ENCODE measurements at places on chromosomes 6 and 20.

DNA sequence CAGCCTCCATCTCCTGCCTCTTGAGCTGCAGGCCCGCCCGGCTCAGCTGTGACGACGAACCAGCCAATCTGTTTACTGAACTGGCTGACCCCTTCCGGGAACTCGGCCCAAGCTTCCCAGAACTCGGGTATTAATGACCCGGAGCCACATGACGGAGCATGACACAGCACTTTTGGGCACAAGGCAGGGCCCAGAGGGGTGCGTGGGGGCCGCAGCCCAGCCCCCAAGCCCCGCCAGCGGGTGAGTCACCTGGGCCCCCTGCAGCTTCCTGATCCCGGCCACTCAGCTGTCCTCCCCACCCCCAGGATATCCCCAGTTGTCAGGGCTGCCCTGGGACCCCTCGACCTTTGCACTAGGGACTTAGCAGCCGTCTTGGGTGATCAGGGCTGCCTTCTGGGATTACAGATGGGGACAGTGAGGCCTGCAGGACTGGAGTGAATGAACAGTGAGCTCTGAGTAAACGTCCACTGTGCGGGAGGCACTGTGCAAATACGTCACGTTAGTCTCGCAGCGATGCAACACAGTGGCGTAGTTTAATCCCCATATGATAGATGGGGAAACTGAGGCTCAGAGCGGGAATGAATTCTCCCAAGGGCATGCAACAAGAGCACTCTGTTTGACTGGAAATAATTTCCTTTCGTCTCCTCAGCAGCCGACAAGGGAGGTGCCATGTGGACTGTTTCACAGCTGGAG is 102.1 kb downstream of the CEBPB start:
- DNase-seq, result no peak

DNA sequence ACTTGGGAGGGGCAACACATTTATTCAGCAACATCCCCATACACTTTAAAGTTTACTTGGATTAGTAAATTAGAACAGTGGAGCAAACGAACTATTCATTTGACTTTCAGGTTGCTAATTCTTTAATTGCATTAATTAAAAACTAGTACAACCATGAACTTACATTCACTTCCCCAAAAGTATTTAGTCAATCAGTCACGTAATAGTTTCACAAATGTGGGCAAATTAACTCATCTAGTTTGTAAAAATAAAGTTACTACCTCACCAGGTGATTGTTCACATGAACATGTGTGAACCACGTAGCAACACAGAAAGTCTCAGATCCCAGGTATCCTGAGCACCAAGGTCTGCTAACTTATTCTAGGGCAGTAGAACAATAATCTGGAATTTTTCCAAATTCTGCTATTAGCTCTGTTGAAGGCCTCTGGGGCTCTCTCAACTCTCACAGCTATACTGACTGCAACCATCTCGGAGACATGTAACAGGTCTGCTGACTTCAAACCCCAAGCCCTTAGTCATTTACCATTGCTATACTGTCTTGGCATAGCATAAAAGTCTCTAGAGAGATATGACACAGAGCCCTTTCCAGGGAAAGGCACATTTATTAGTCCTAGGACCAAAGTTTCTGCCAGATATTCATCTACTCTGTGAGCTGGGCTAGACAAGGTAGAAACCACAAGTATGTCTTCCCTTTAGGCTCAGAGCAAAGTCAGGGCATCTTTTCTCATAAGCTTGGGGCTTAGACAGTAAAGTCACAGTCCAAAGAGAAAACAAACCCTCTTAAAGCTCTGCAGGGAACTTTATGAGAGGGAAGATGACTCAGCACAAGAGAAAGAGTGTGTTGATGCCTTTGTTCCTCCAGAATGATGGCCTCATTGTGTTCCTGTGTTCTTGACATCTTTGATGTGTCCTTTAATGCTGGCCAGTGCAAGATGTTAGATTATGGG is 50.9 kb upstream of the CCDC28A start:
- no peak for DNase-seq

GRCh38 chr6:169883316-169883715 is 131.9 kb downstream of the ERMARD start:
- no peak for DNase-seq

DNA sequence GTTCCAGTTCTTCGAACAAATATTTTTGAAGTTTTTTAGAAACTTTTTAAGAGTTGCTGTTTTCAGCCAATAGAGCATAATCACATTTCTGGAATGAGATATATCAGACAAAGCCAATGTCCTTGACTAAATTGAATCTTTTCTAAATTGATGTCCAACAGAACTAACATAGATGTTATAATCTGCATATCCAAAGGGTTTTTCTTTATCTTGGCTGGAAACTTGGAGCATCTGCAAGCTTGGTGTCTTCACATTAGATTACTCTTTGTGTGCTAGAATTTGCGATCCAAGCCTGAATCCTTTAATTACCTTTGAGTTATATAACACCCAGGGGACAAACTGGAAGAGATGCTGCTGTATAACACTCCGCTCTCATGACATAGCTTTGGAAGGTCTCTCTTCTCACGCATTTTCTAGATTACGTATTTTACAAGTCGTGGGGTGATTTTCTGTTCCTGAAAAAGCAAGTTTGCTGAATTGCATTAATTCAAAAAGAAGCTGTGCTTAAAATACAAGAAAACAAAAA is 64.4 kb upstream of the FUCA2 start:
- no peak for DNase-seq

GRCh38 chr6:44494011-44494501 is 106.5 kb downstream of the CDC5L start:
- no peak for DNase-seq

- no peak for DNase-seq
Measured at GRCh38 chr20:58303547-58303946, 6.0 kb upstream of the RAB22A start.

GRCh38 chr6:129786548-129786947 is 74.6 kb downstream of the TMEM244 start:
- DNase-seq, result no peak

DNA sequence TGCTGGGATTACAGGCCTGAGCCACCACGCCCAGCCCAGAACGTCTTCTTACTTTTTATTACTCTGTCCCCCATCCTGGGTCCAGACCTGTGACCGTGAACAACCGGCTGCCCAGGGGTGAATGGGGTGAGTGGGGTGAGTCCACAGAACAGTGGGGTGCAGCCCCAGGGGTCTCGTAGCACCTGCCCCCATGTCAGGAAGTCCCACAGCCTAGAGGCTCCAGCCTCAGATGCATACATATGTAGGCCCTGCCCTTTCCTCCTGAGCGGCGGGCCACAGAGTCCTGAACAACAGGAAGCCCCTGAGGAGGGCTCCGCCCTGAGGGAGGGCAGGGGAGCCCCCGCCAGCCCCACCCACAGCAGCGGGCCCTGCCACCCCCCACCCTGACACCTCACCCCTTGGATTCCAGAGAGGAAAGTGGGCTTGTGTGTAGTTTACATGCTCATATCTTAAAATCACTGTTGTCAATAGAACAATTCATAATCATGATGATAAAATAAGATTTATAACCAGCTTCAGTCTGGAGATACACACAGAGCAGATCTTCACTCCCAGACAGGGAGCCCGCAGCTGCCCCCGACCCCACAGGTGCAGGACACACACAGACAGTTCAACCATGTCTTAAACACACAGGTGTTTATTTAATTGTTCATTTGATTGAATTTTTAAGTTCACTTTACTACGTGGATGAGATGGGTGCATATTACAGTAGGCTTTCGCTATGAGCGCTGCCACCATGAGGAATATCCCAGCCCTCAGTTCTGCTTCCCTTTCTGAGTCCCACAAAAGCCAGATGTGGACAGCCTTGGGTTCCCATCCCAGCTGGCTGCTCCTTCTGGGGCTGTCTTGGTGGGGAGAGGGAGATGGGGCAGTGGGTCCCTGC is 12.4 kb upstream of the GMEB2 start:
- no peak for DNase-seq

DNA sequence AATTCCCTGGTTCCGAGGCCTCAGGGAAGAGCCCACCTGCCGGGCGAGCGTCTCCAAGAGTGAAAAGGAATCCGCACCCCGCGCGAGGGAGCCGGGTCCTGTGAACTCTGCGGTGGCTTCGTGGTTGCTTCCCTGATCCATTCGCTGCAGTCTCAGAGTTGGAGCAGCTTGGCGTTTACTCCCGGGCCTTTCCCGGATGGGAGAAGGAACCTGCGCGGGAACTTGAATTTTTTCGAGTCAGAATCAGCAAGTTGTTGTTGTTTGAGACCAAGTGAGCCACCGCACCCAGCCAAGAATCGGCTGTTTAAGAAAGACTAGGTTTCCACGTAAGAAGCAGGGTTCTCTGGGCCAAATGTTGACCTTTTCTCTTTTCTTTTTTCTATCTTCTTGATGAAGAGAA is 12.9 kb downstream of the PRSS16 start:
- DNase-seq, result no peak

DNA sequence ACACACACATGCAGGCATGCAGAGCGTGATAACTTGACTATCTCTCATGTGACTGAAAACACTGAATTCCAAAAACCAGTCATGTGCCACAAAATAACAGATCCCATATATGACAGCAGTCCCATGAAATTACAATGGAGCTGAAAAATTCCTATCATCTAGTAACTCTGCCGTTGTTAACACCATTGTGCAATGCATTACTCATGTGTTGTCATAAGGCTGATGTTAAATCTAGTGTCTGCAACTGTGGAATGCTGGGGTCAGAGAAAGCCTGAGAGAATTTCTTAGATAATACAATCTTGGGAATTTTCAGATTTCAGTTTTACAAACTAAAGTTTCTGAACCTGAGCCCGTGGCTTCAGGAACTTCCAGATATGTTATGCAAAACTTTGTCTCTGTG is 70.2 kb downstream of the LYRM4 start:
- no peak for DNase-seq

GRCh38 chr6:51805517-51805916 is 281.9 kb downstream of the PKHD1 start:
- DNase-seq, result no peak

- DNase-seq, result no peak
Measured at GRCh38 chr20:33826270-33826897, 15.2 kb downstream of the CHMP4B start.

DNA sequence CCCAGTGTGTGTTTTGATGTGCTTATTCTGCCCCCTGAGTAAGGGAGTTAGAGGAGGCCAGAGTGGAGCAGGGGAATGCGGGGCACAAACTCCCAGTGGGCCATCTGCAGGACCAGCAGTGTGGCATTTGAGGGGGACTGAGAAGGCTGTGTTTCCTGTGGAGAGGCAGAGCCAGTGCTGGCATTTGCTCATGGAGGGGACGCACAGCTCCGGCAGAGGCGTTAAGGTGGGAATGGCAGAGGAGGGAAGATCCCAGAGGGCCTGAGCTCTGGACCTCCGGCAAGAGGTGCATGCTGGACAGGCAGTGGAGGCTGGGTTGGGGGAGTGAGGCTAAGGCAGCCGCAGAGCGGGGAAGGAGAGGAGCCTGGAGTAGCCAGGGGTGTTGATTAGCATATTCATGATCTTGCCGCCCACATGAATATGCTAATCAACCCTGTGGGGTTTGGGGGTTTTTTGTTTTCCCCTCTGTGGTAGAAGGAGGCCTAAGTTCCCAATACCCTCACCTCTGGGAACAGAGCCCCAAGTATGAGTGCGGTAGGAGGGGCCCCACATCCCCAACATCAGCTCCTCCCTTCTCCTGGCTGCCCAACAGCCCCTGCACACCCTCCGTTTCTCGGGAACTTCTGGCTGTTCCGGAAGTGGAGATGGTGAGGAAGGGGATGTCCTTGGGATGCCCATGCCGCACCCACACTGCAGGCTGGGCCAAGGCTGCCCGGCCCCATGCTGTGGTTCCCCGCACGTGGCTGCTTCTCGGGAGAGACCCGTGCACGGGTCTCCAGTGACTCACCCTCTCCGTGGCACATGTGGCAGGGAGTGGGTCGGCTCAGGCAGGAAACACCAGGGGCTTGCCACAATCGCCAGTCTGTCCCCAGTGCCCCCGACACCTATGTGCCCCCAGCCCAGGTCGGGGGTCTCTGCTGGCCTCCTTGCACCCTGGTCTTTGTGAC is 33.8 kb downstream of the DLGAP4 start:
- no peak for DNase-seq

DNA sequence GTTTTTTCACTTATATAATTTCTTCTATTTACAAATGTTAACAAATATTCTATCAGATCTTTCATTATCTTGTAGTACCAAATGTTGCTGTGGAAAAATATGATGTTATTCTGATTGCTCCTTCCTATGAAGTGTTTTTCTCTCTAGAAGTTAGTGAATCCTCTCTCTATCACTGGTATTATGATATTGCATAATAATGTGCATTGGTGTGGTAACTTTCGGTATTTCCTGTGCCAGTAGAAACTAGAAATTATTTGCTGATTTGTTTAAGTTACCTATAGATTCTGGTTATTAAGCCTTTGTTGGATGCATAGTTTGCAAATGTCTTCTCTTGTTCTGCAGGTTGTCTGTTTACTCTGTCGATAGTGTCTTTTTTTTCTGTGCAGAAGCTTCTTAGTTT is 342.5 kb downstream of the CENPW start:
- no peak for DNase-seq

GRCh38 chr6:72446430-72446829 is 175.4 kb upstream of the KCNQ5 start:
- DNase-seq, result no peak

DNA sequence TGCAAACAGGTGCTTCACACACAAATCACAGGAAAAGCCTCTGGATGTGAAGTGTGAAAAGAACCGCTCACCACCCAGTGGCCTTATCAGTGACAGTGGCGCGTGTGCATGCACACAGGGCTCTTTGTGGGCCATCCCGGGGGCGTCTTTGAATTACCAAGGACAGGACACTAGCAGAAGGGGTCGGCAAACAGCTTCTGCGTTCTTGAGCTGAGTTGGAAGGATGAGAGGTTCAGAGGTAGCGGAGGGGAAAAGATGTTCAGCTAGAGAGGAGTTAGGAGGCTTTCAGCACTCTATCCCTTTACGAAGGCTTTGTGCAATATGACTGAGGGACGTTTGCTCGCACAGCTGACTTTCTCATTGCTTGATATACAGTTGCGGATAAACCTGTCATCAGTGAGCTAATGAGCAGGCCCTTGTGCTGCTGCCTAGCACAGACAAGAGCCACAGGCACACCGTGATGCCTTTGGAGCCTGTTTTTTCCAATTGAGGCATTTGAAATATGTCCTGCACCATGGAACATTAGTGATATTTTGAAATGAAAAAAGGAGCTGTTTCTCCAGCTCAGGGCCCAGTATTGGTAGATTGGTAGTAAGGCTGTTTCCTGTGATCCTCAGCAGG is 83.1 kb downstream of the IYD start:
- no peak for DNase-seq

DNA sequence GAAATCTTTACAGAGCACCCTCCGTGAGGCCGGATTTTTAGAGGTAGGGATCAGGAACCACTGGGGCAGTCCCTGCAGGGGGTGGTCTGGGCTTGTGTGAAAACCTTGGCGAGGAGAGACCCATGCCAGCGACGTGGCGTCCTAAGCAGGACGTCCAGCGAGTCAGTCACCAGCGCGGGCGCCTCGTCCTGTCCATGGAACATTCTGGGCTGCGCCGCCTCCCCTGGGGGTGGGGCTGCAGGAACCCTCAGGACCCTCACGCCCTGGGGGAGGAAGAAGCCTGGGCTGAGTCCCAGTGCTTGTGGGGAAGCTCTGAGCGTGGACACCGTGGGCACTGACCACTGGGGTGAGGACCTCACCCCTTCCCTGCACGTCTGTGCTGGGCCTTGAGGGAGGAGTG is 25.7 kb upstream of the DACT2 start:
- no peak for DNase-seq

GRCh38 chr20:43584448-43585136 is 6.1 kb upstream of the IFT52 start:
- no peak for DNase-seq

All from stimulated activated CD8-positive, alpha-beta memory T cell treated with anti-CD3 and anti-CD28 coated beads, Interleukin-7, amount 100 ng/mL, for 24 hours (primary cell).